Thyroid gland (tissue), 4 donors: ENCODE measurements at places on chromosomes 5 and 9.

DNA sequence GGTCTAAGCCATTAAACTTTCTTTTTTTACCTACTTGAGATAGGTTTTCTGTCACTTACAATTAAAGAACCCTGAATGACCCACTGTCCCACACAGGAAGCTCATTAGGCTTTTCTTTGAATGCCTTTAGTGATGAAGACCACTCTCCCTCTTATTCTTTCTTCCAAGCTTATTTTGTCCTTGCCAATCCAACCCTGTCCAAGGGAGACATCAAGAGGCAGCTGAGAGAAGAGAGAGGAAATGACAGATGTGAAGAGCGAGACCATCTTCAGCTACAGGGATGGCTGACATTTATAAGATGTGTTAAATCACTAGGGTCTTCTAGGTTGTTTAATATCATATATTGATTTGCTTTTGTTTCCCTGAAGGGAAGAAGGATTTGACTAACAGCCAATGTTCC lies 133.5 kb downstream of the FAM114A2 start:
- no peak for DNase-seq

- DNase-seq = no peak
Observed at GRCh38 chr5:133459474-133460160, 152.7 kb downstream of the FSTL4 start.

DNA sequence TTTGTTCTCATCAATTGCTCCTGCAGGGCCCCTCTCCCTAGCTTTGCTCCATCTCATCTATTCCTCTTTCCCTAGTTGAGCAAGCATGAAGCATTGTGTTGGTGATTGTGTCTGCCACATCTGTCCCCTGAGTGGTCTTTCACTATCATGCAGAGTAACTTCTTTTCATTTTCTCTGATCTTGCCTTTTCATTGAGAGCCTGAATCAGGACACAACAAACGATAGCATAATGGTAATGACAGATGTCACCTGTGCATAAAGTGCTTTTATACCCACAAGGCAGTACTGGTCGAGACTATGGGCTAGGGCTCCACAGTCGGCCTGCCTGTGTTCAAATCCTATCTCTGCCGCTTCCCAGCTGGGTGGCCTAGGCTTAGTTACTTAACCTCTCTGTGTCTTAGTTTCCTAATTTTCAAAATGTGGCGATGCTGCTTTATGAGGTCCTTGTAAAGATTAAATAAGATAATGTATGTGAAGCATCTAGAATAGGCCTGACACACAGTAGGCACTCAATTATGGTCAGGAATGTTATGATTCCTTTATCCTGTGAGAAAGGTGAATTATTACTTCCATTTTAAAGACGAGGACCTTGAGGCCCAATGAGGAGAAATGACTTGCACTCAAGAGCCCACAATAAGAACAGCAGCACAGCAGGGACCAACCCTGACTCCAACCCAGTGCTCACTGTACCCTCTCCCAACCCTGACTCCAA lies 137.1 kb upstream of the ZNF618 start:
- no peak for DNase-seq

DNA sequence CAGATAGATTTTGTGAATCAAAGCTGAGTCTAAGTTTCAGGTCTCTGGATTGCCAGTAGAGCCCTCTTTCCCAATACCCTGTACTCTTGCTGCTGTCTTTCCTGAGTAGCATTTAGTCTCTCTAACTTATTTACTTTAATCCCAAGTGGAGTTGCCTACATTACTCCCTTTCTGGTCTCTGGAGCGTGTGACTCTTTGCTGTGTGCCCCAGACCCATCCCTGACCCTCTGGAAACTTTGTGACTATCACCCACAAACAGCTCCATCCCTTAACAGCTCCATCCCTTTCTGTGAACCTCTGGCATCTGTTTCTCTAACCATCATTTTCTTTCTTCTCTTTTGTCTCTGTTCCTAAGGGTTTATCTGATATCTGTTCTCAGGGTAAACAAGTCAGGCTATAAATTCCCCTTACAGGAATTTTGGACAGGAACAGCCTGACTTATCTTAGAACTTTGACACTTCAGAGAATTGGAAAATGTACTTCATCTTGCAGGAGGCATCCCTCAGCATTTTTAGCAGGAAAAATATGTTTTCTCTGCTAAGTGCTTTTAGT lies 1167.1 kb upstream of the SEMA6A start:
- no peak for DNase-seq

DNA sequence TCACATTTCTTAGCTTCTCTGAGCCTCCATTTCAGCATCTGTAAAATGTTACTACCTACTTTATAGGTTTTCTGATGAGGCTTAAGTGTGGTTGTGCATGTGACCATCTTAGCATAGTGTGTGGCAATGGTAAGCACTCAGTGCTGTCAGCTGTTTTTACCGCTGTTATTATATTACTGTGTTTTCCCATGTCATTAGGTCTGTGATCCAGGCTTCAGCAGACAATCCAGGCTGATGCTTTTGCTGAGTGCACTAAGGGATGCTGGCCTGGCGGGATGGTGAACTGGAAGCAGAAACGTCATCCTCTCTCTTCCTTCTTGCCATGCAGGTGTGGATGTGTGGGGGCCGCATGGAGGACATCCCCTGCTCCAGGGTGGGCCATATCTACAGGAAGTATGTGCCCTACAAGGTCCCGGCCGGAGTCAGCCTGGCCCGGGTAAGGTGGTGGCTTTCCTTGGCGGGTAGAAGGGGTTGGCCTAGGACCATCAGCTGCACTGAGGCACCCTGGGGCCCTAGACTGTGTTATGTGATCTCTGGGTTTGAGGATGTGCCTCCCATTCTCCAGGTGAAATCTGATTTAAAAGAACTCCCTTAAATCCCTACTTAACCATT lies 41.9 kb upstream of the SAP30L start:
- no peak for DNase-seq

GRCh38 chr5:110031402-110032140 lies 341.8 kb downstream of the MAN2A1 start:
- no peak for DNase-seq

DNA sequence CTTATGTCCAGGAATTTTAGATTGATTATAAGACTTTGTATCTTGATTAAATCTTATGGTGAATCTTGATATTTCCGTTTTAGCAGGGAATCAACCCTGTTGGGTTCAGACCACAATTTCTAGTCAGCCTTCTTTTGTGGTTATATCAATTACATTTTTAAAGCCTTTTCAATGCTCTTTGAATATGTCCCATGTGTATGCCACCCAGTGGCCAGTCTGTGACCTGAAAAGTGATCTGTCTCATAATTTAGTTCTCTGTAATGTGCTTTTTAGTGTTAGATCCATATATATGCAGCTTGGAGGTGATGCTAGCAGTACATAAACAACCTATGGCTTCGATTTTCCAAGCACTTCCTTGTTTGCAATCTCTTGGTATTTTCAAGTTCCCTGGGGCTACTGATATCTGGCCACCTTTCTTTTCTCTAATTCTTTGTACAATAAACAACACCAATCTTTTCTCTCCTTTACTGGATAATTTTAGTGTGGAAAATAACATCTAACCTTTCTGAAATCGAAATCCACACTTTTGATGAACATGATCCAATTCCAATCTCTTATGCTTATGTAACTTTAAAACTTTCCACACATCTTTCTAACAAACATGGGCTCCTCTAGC lies 28.8 kb downstream of the PDE8B start:
- DNase-seq = no peak

- DNase-seq = no peak
Observed at GRCh38 chr5:60546207-60546606, 153.8 kb downstream of the DEPDC1B start.

GRCh38 chr5:98902733-98903132 lies 26.1 kb downstream of the CHD1 start:
- no peak for DNase-seq

DNA sequence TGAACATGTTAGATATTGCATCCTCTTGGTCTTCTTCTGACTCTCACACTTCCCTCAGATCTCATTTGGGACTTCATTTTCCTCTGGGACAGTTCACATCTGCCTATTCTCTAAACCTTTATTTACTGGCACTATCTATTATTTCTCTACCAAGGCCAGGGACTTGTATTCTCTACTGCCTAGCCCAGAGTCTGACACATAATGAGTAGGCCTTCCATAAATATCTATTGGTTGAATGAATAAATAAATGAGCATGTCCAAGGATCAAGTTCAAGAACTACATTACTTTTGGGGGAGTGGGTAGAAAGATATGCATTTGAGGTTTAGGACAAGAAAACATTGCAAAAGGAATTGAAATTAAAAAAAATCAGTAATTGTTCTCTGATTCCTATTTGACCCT lies 250.3 kb downstream of the TRIM32 start:
- no peak for DNase-seq

DNA sequence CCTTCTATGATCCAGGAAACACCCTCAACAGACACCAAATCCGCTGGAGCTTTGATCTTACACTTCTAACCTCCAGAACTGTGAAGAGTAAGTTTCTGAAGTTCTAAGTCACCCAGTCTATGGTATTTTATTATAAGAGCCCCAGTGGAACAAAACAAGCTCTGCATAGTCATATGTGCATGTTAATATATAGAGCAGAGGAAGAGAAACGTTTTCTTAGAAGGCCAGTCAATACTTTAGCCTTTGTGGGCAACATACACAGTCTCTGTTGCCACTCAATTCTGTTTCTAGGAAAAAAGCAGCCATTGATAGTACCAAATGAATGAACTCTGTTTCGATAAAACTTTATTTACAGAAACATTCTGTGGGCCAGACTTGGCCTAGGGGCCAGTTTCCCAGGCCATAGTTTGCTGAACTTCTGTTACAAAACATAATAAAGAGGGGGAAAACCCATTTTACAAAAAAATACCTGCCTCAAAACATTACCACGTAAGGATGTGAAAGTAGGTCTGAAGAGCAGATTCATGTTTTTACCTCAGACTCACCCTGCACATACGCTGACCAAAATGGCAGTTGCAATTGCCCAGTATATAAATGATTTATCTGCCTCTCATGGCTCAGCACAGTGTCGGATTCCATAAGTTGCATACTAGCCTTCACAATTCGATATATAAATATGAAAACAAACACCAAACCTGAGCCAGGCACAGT lies 350.5 kb downstream of the SLIT3 start:
- DNase-seq = no peak

- peak; percentile 61 for DNase-seq
Observed at GRCh38 chr9:136119061-136119882, 597 bp upstream of the TMEM250 start.

- no peak for DNase-seq
Observed at GRCh38 chr5:140190872-140191218, 15.9 kb downstream of the CYSTM1 start.

- DNase-seq = no peak
Observed at GRCh38 chr9:83449166-83449565, 89.0 kb downstream of the FRMD3 start.

DNA sequence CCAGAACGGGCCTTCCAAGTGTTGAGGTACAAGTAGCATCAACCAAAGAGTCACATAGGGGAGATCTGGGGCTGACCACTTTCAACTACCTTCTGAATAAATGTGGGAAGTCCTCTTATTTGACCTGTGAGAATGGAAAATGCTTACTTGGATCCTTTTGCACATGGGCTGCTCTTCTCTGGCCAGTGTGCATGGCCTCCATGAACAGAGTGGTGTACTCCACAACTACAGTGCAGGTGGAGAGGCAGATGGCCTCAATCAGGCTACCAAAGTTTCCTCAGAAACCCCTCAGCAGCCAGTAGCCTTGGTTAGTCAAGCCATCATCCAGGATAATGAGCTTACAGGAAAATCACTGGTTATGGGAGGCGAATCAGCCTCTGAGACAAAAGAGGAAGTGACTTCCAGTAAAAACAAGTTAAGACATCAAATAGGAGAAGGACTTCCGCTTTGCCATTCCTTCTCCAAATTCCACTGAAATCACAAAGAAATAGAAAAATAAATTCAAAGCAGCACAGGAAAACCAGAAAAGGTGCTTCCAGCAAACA lies 18.3 kb upstream of the FCHO2 start:
- DNase-seq = no peak

GRCh38 chr5:115391780-115392179 lies 95.3 kb upstream of the CCDC112 start:
- DNase-seq = no peak

- no peak for DNase-seq
Observed at GRCh38 chr9:19828576-19829109, 39.8 kb upstream of the SLC24A2 start.

DNA sequence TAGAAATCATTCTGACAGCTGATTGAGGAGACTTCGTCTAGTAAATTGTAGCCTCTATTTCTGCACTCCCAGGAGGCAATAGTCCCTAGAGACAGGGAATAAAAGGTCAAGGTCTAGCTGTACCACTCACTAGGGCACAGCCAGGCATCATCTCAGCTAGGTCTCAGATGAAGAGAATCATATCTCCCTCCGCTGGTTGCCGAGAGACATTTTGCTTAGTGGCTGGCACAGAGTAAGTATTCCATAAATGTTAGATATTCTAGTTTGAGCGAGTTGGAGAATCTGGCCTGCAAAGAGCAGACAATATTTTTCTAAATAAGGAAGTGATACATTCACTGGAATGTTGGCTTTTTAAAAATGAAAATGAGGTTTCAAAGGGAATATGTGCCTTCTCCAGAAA lies 180.4 kb upstream of the ACTBL2 start:
- no peak for DNase-seq

DNA sequence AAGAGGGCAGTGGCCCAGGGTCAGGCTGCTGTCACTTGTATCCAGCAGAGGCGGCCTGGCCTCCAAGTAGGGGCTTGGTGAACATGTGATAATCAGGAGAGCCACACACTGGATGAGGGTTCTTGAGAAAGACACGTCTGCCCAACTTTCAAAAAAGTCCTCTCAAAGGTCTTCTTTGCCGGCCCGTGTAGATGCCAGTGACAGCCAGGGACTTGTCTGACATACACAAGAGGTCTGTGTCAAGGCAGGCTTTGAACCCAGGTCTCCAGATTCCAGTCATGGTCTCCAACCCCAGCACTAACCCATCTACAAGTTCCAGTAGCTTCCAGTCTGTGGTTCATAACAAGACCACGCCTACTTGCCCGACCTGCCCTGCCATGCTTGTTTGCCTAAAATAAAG lies 7.9 kb upstream of the AMBP start:
- DNase-seq = no peak

GRCh38 chr9:90958328-90958727 lies 156.7 kb downstream of the SYK start:
- no peak for DNase-seq

DNA sequence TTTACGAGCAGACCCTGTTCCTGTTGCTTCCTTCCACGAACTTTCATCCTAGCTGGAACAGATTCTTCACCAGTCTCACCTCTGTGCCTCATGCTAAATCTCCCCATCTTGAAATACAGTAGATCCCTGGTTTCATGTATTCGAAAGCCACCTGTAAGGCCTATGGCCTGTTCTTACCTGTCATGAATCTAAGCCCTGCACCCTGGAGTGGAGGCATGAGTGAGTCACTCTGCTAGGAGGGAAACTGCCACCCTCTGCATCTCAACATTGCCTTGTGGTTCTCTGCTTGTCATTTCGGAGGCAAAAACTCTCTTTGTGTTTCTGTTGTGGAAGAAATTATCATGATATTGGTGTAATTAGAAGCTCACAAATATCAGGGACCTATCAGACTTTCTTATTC lies 320.0 kb downstream of the ENC1 start:
- DNase-seq = no peak

- peak; percentile 42 for DNase-seq
Observed at GRCh38 chr5:135195270-135195608, 161.2 kb upstream of the PITX1 start.

GRCh38 chr9:137488327-137488653 lies 29.2 kb upstream of the NSMF start:
- no peak for DNase-seq

GRCh38 chr5:152855441-152855840 lies 450.4 kb upstream of the NMUR2 start:
- DNase-seq = no peak
